ENCODE measurements at places on chromosomes 5 and 9.
A peak's percentile ranks its signal among the peaks of the same experiment; 100 is the strongest.

DNA sequence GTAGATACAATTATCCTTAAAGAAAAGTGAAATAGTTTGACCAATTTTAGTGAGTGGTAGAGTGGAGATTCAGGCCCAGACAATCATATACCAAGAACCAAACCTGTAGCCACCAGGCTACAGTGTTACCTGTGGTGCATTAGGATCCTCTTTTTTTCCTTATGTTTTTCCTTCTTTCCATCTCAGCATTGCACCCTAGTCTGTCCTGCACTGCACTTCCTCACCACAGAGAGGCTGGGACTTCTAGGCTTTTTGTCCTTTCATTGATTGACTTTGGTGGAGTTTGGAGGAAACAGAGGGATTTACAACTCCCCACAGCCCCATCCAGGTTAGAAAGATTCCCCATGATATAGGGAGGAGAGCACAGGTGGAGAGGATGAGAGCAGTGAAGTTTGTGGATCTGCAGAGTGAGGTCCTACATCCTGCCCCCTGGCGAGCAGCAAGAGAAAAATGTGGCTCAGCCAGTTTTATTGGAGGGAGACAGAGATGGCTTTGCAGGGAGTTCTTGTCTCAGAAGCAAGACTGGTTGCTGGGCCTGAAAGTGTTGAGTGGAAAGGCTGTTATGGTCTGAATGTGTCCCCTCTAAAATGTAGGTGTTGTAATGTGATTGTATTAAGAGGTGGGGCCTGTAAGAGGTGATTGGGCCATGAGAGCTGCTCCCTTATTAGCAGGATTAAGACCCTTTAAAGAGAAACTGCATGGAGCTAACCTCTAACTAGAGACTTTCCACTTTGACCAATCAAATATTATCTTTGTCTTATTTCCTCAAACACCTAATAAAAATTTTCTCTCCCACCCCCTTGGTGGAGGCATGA is 36.2 kb downstream of the KIF4B start:
- no peak for DNase-seq

- DNase-seq: no peak
These were observed 226.1 kb downstream of the NR3C1 start for GRCh38 chr5:143177263-143177983.

DNA sequence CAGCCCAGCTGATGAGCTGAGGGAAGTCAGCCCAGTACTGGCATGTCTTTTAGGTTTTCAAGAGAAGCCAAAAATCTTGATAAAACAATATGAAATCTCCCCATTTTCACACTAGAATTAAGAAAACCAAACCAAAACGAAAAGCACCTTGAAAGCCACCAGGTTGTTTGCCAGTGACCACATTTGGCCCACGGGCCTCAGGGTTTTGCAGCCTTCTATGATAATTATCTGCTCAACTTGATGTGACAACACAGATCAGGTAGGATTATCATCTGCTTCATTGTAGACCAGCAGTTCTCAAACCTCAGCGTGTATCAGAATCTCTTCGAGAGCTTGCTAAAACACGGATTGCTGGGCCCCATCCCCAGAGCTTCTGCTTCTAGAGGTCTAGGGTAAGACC is 101.4 kb downstream of the GALNT10 start:
- DNase-seq: no peak

DNA sequence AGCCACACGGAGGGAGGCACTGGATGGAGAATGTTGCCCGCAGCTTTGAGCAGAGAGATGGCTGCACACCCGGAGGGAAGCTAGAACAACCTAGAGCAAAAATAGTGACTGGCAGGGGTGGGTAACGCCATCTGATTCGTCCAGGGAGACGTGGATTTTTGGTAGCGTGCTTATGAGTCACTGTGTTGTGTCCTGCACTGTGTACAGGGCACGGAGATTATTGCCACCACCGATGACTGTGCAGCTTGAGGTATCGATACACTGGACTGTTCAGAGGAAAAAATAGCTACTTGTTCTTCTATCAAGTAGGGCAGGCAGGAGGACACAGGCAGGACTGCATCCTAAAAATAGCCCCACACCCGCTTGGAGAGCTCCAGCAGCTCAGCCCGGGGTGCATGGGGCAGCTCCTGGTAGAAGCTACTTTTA is 6.0 kb downstream of the UBE2QL1 start:
- DNase-seq: no peak

GRCh38 chr5:174533751-174534241 is 190.6 kb upstream of the MSX2 start:
- DNase-seq: no peak

- DNase-seq: no peak
These were observed 250.5 kb upstream of the TUT7 start for GRCh38 chr9:86604741-86605140.

GRCh38 chr9:127361561-127361960 is 35.4 kb upstream of the SLC2A8 start:
- no peak for DNase-seq

- DNase-seq: no peak
These were observed 289.3 kb downstream of the FANCC start for GRCh38 chr9:95027914-95028852.

- no peak for DNase-seq
These were observed 777.8 kb upstream of the ACO1 start for GRCh38 chr9:31606678-31607077.

- no peak for DNase-seq
These were observed 329.2 kb downstream of the OSTF1 start for GRCh38 chr9:75417471-75417870.

DNA sequence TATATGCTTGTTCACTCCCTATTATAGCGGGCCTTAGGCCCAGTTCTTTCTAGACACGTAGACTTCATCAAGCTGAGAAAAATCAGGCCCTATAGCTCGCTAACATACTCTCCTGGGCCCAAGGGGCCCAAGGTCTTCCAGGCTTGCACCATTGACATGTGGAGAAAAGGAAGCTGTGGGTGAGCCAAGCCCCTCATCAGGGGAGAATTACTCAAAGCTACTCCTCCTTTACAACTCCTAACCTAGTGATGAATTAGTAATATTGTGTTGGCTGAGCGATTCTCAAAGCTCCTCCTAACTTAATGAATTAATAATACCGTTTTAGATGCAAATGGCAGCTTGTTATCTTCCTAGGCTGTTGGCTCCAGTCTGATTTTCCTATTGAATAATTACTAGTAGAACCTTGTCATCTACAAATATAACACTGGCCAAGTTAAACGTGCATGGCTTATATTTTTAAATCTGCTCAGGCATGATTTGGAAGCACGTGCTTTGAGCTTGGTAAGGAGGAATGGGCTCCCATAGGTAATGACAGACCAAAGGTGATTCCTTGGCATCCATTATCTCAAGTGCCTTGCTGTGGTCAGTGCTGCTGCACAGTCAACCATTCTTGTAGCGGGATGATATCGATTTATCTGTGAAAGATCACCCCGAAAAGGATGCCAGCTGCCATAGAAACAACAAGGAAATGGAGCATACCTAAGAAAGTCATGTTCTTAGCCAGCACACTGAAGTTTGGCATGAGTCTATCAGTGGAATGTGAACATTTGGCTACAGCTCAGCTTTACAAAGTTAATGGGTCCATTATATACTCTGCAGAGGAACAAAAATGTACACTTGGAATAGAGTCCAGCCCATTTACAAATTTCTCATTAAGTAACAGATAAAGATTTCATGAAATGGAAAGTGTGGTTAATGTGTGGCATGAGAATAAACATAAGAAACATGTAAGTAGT is 23.8 kb downstream of the LVRN start:
- no peak for DNase-seq

DNA sequence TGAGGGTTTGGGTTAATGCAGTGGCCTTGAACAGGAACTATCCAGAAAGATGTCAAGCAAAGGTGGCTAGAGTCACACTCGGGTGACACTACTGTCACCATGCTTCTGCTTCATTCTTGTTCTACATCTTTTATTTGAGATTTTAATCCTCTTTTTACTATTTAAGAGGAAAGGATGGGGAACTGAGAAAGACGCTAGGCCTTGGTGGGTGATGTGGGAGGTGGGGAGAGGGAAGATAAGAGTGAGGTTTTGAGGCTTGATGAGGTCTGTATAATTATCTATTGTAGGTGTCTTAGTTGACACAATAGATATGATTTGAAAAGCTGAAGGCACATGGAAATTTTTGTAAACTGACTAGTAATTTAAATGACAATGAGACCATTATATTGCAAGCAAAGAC is 3.5 kb upstream of the BASP1 start:
- no peak for DNase-seq

DNA sequence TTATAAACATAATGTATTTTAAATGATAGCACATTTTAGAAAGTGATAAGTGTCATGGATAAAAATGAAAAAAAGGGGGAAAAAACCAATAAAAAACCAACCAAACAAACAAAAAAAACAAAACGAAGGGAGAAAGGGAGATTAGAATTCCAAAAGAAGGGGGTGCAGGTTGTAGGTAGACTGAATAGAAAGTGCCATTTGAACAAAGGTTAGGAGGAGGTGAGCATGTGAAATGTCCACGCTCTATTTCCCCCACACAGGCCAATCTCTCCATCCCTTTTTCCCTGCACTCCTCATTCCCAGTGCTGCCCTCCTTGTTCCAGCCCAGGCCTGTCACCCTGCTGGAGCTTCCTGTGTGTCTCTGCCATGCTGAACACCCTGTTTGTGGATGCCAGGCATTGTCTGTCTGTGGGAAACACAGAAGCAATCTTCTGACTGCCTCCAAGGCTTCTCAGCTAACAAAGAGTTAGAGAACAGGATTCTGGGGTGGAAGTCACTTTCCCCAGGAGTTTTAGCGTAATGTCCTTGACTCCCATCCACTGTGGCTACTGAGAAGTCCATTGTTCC is 138.8 kb downstream of the ADAMTS16 start:
- DNase-seq: no peak

DNA sequence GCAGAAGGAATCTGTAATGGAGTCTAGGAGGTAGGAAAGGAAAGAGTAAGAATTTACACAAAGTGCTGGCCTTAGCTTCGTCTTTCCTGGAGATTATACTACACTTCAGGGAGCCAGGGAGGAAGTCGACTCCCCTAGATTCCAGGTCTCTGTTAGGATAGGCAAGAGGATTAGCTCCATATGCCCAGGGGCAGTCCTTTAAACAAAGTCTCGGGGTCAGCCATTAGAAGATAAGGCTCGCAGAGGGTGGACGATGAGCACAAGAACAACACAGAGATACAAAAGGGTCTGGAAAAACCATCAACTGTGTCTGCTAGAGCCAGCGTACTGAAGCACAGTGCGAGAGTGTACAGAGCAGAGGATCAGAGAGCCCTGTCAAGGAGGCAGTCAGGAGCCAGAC is 344.7 kb upstream of the TNC start:
- DNase-seq: no peak

DNA sequence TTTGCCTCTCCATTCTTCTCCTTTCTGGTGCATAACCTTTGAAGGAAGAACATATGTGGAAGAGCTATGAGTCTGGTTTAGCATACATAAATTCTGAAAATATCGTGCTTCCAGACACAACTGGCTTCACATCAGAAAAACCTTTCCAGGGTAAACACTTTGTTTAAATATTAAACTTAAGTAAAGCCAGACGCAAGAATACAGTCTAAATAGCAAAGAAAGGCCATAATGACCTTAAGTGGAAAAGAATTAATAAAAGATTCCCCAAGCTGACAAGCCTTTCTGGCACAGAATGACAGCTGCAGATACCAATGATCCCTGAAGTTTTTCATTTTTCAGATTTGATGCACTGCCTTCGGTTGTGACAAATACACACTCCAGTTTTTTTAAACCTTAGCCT is 13.5 kb upstream of the TSSK1B start:
- DNase-seq: no peak

DNA sequence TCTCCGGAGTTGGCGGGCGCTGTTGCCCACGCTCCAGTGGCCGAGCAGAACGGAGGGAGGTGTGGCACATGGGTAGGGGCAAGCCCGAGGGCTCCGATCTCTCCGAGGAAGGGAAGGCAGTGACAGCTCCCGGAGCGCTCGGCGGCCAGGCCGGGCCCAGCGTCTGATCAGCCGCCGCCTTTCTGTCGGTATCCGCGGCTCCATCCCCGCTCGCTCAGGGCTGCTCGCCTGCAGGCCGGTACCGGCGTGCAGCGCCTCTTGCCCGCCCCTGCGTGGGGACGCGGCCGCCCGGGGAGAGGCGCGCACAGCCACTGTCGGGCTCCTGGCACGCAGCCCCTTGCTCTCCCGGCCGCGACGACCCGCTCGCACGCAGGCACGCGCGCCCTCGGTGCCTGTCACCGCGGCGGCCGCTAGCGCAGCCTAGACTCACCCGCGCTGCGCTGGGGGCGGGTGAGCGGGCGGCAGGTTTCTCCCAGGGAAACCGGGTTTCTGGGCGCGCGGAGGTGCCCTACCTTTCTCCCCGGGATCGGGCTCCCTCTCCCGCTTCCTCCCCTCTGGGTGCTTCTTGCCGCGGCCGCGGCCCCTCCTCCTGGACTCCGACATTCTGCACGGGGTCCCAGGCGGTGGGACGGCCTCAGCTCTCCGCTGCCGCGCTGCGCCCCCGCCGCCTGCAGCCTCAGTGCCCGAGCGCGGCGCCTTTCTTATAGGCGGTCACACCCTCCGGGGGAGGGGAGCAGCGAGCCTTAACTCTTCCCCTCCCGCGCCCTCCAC is 108.4 kb downstream of the PSD2 start:
- DNase-seq: no peak

GRCh38 chr5:142074006-142074405 is 34.6 kb upstream of the NDFIP1 start:
- no peak for DNase-seq

- DNase-seq: peak; percentile 35
These were observed 681 bp downstream of the MAN2A1 start for GRCh38 chr5:109690242-109690974.

DNA sequence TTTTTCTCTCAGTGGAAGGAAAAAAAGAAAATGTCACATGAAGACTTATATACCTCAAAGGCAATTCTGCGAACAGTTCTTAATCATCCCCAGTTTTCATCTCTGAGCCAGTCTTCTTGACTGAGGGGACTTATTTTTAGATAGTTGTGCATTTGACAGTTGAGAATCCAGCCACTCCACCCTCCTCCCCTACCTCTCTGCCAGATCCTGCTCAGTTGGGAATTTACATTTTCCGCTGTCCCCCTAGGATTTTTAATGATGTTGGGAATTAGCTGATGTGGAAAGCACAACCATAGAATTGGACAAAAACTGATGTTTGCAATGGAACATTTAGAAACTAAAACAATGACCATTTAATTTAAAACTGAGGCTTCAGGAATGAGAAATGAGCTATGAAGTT is 194.3 kb upstream of the PIK3R1 start:
- DNase-seq: no peak

GRCh38 chr9:98331536-98332259 is 76.2 kb upstream of the TBC1D2 start:
- no peak for DNase-seq

Measured in stimulated activated CD4-positive, alpha-beta T cell treated with anti-CD3 and anti-CD28 coated beads, Interleukin-1b, Interleukin-23, amount 100 ng/mL, for 48 hours (primary cell).